Renal cortical epithelial cell (primary cell): ENCODE measurements at places on chromosomes 3 and 15. TPM values are rescaled to one million over a fixed set of nuclear protein-coding genes. Genes with fewer than 3 reads are reported as not detected.
A peak's percentile ranks its signal among the peaks of the same experiment; 100 is the strongest.

Gene SPINK8
- total RNA-seq = not detected in 2 replicates

Gene RLBP1
- not detected in 2 replicates for total RNA-seq

Gene CYP1A1
- total RNA-seq = 1.7 TPM in 1 of 2 replicates, not detected in the other

Gene PLA2G4D
- not detected in 2 replicates for total RNA-seq

Gene CFAP92
- total RNA-seq = 0.15 TPM in 1 of 2 replicates, not detected in the other

DNA sequence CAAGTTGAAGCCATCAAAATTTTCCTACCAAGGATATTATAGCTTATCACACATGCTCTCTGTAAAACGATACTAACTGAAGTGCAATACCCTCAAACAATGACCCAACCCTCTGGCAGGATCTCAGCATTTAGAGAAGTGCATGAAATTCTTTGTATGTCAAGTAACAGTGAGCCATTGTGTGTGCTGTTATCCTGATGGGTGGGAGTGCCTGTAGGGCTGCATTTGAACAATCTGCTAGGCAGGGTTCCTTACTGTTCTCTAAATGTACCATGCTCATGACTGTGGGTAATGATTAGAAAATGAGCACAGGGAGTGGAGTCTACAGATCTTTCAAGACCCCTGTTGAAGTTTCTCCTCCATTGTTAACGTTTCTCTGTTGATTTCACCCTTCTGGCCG, 398.1 kb downstream of the NSUN3 start:
- DNase-seq = no peak

GRCh38 chr3:118504906-118505305, 529.7 kb downstream of the IGSF11 start:
- no peak for DNase-seq

- no peak for DNase-seq
Observed at GRCh38 chr3:146655333-146655996, 50.3 kb upstream of the PLSCR5 start.

DNA sequence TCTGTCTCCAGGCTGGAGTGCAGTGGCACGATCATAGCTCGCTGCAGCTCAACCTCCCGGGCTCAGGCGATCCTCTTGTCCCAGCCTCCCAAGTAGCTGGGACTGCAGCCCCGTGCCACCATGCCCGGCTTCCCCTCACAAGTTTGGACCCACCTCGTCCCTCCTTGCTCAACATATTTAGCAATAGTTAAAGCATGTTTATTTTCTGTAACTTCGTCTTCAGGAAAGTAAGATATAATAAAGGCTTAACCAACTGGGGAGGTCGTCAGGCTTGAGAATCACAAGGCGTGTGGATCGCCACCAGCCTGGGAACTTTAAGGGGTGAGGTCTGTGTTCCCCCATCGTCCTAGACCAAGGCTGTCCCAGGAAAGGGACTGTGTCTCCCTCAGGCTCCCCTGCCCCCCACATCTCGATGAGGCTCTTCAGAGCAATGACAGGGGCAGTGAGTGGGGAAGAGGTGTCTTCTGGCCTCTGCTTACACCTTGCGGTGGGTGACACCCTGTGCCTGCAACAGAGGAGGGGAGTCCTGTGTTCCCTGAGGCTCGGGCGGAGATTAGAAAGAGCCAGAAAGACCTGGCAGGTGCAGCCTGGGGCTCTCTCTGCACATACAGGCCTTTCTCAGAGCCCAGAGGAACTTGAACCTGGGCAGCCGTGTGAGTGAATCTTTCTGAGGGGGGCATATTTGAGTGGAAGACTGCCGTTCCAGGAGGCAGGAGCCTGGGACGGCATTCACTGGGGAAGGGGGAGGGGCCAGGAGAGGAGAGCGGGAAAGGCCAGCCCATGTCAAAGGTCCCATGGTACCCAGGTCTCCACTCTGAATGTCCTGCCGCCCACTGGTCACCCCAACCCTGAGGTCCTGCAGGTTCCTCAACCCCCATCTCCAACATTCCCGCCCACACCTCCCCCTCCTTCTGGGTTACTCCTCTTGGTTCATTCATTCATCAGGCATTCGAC, 152.3 kb downstream of the SMAD6 start:
- DNase-seq = no peak

DNA sequence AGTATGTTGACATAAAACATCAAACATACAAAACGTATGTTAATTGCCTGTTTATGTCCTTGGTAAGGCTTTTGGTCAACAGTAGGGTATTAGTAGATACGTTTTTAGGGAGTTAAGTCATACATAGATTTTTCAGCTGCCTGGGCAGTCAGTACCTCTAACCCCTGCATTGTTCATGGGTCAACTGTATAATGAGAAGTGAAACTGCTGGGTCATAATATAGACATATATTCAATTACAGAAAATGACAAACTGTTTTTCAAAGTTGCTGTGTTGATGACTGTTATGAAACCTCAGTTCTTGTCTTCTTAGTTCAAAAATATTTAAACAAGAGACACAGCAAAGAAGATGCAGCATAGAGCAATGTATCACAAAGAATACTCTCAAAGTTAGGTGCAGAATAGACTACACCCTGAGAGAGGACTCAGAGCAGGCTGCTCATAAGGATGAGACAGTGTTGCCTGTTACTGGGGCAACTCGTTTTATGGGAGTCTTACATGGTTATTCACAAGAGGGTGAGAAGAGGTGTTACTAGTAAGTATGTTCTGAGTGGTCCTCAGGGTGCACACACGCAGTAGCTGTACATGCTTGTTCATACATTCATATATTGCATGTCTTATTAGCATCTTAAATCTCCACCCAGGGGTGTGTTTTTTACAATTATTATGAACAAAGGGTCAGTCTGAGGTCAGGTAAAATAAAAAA, 53.1 kb upstream of the ADAMTS17 start:
- DNase-seq = no peak

DNA sequence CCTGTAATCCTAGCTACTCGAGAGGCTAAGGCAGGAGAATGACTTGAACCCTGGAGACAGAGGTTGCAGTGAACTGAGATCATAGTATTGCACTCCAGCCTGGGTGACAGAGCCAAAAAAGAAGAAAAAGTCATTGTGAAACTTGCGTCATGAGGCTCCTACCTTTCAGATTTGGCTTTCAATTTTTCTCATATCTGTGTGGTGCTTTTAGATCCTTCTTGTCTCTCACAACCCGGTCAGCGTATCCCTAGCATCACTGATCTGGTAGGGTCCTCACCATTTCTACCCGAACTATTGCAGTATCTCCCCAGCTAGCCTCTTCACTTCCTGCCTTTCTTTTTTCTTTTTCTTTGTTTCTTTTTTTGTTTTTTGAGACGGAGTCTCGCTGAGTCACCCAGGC, 21.6 kb upstream of the GCNT3 start:
- no peak for DNase-seq

- no peak for DNase-seq
Observed at GRCh38 chr3:28268989-28269388, 27.6 kb downstream of the CMC1 start.

- DNase-seq = no peak
Observed at GRCh38 chr3:194189243-194189791, 53.4 kb downstream of the HES1 start.

GRCh38 chr15:29934251-29934650, 112.0 kb upstream of the TJP1 start:
- peak; percentile 78 for DNase-seq

- no peak for DNase-seq
Observed at GRCh38 chr3:46429250-46429649, 22.2 kb downstream of the CCRL2 start.

GRCh38 chr15:53512029-53512428, 247.4 kb downstream of the WDR72 start:
- no peak for DNase-seq

DNA sequence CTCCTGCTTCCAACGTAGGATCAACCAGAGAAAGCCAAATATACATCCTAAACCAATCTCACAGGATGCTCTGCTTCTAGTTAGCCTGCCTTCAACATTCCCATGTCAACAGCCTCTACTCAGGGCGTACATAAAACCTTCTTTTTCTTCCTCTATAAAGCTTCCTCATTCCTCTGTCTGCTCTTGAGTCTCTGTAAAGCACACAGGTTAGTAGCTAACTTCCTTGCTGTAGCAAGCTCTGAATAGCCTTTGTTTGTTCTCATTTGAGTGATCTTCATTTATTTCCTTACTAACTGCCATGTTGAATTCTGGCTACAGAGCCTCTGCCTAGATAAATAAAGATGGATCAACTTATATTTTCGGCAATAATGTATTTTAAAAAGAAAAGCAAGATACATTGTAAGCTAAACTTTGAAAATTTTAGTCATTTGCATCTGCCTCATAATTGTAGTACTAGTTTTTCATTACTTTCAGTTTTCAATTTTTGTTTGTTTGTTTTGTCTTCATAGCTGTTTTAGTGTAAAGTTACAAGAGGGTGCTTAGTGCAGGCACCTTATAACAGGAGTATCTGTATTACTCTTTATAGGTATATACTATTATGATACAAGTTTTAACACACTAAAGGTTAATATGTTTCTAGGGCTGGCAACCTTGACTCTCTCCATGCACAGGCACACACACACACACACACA, 498.2 kb downstream of the PYDC2 start:
- DNase-seq = peak; percentile 48

GRCh38 chr15:56228352-56228751, 15.3 kb downstream of the RFX7 start:
- DNase-seq = no peak

- no peak for DNase-seq
Observed at GRCh38 chr3:172173316-172174254, 134.2 kb downstream of the FNDC3B start.

- no peak for DNase-seq
Observed at GRCh38 chr3:180940826-180941225, 28.4 kb downstream of the FXR1 start.

- DNase-seq = peak; percentile 33
Observed at GRCh38 chr3:114380233-114380651, 86.4 kb downstream of the TIGIT start.

- DNase-seq = no peak
Observed at GRCh38 chr3:187383246-187383645, 15.1 kb downstream of the RTP4 start.
